ENCODE measurements at places on chromosomes 1 and 21.

GRCh38 chr1:91575909-91576519 is 75.4 kb downstream of the CDC7 start:
- DNase-seq = no peak

GRCh38 chr1:108050158-108050557 is 85.2 kb upstream of the VAV3 start:
- DNase-seq = no peak

GRCh38 chr1:181100015-181100905 is 11.8 kb downstream of the IER5 start:
- no peak for DNase-seq

- DNase-seq = no peak
Observed at GRCh38 chr21:43648171-43648570, 11.1 kb downstream of the HSF2BP start.
